CD4-positive, alpha-beta memory T cell (primary cell): ENCODE measurements at places on chromosomes 5 and 9. TPM values are rescaled to one million over a fixed set of nuclear protein-coding genes. Genes with fewer than 3 reads are reported as not detected.

DNA sequence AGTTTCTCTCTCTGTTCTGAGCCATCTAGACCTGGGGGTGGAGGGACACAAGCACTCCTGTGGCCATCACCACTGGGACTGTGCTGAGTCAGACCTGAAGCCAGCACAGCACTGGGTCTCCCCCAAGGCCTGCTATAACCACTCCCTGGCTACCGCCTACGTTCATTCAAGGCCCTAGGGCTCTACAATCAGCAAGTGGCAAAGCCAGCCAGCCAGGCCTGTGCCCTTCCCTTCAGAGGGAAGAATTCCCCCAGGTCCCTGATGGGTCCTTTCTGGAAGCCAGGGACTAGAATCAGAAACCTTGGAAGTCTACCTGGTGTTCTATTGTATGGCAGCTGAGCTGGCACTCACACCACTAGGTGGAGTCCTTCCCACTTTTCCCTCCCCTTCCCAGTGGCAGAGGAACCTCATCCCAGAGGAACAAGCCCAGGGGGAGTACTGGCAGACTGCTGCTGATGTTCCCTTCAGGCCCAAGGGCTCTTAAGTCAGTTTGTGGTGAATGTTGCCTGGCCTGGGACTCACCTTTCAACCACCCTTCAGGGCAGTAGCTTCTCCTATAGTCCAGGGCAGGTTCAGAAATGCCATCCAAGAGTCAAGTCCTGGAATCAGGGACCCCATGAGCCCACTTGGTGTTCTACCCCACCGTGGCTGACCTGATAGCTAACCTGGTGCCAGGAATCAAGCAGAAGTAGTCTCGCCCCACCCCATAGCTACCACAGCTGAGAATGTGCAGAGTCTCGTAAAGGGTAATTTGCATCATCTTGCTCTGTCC, 20.0 kb downstream of the JMY start:
- no peak for DNase-seq

- DNase-seq = no peak
Measured at GRCh38 chr5:107469485-107470294, 201.0 kb downstream of the EFNA5 start.

DNA sequence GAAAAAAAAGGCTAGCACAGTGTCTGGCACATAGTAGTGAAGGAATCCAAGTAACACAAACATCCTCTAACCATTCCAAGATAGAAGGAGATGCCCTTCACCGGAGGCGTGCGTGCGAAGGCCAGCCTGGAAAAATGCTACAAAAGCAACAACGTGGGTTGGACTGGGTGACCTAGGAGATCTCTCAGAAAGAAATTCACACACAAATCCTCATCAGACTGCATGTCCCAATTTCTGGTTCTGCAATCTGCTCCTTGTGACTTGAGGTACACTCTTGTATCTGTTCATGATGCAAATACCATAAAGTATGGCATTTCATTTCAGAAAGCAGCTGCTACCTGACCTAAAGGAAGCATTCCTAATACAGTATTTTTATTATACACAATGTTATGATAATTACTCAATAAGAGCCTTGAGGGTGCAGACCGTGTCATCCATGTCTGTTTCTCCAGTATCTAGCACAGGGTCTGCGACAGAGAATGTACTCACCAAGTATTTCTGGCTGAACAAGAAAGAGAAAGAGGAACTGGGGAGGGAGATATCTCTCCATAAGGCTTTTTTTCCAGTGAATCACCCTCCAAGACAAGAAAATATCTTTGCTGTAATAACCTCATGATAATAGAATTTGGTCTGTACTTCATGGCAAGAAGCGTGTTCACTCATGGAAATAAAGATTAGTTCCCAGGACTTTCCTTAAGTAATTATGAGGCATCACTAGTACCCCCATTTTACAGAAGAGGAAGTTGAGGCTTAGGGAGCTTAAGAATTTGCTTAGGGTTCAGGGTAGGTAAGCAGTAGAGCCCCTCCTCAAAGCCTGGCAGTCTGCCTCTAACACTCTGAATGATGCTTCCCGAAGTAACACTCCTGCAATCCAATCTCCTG, 138.3 kb downstream of the CDK5RAP2 start:
- no peak for DNase-seq

DNA sequence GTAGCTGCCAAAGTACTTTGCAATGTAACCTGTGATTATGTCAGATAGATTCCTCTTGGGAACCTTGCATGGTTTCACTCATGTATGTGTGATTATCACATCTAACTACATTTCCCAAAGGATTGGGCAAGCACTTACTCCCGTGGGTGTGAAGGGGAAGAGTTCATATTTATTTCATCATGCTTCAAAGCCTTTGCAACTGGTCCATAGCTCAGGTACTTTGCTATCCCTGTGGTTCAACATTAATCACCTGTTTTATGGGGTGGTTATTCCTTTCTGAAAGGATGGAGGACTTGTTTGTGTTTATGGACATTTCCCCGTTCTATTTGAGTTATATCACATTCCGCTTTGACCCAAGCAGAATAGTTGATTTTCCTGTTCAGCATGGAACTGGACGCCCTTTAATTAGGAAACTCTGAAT, 13.6 kb upstream of the ERMP1 start:
- DNase-seq = no peak

DNA sequence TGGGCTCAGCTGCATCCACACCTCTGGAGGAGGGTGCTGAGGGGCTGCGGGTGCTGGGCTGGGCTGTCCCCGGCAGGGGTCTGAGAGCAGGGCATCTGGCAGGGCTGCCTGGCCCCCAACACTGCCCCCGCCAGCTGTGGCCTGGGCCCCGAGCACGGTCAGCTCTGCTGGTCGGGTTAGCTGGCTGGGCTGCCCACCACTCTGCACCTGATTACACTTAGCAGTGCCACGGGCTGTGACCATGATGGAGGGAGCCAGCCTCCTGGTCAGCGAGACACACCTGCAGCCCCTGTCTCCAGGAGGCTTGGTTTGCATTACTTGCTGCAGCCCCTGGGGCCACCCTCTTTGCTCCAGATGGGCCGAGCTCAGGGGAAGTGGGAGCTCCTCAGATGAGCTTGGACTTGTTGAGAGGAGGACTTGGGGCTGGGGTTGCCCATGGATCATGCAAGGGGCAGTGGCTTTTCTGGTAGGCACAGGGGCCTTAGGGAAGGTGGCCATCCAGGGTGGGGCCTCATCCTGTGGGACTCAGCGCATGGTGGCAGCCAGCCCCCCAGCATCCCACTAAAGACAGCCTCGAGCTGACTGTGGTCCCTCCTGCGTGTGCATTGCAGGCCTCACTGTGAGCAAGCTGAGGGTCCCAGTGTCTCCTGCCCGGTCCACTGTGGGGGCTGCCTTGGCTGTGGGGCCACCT, 132.0 kb upstream of the FAM120A start:
- DNase-seq = no peak

Gene ACTL7A
- polyA plus RNA-seq = not detected

Gene CSNK1G3
- 26.4 TPM for polyA plus RNA-seq

Gene ZNF622
- polyA plus RNA-seq = 71.8 TPM

Gene OGN
- polyA plus RNA-seq = not detected

Gene CDX1
- not detected for polyA plus RNA-seq

Gene CDKN2B
- polyA plus RNA-seq = 0.26 TPM
